ENCODE measurements at places on chromosomes 2 and 18. TPM values are rescaled to one million over a fixed set of nuclear protein-coding genes. Genes with fewer than 3 reads are reported as not detected.
A peak's percentile ranks its signal among the peaks of the same experiment; 100 is the strongest.

CACNB4 gene
- total RNA-seq, result 0.25 TPM

GPAT2 gene
- 1.5 TPM for total RNA-seq

MGAT4A gene
- total RNA-seq, result 3.6 TPM

CFAP221 gene
- total RNA-seq, result 11.0 TPM

MEP1B gene
- total RNA-seq, result 0.04 TPM

DRC1 gene
- not detected for total RNA-seq

- H3K4me3 ChIP-seq, result no peak overlapping the region
- H3K27me3 ChIP-seq, result no peaks in the 10 kb centered on the region
- DNase-seq, result no peak
These were observed 12.1 kb upstream of the KLHL30 start for GRCh38 chr2:238126338-238126737.

- DNase-seq, result no peak
- H3K4me3 ChIP-seq, result no peak overlapping the region
- H3K27me3 ChIP-seq, result no peaks in the 10 kb centered on the region
- no peaks in the 10 kb centered on the region for H3K36me3 ChIP-seq
These were observed 189.6 kb upstream of the RMP24 start for GRCh38 chr18:35782926-35783325.

- no peaks in the 10 kb centered on the region for H3K27me3 ChIP-seq
- peaks cover 24% of the 10 kb centered on the region for H3K4me1 ChIP-seq
- H3K4me3 ChIP-seq, result peak overlapping the region; percentile 17
These were observed 59.3 kb downstream of the EMILIN2 start for GRCh38 chr18:2905854-2906703.

DNA sequence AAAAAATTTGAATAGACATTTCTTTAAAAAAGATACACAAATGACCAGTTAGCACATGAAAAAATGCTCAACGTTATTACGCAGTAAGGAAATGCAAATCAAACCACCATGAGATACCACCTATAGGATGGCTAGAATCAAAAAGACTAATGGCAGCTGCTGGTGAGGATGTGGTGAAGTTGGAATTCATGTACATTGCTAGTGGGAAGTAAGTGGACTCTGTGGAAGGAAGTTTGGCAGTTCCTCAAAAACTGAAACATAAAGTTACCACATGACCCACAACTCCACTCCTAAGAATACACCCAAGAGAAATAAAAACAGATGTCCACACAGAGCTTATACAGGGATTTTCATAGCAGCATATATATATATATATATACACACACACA is 51.2 kb downstream of the MBP start:
- H3K4me1 ChIP-seq, result no peaks in the 10 kb centered on the region
- DNase-seq, result peak; percentile 90
- H3K4me3 ChIP-seq, result no peak overlapping the region
- no peak overlapping the region for H3K27ac ChIP-seq

GRCh38 chr2:167832868-167833287 is 414.5 kb downstream of the STK39 start:
- no peak for DNase-seq
- no peak overlapping the region for H3K27ac ChIP-seq

DNA sequence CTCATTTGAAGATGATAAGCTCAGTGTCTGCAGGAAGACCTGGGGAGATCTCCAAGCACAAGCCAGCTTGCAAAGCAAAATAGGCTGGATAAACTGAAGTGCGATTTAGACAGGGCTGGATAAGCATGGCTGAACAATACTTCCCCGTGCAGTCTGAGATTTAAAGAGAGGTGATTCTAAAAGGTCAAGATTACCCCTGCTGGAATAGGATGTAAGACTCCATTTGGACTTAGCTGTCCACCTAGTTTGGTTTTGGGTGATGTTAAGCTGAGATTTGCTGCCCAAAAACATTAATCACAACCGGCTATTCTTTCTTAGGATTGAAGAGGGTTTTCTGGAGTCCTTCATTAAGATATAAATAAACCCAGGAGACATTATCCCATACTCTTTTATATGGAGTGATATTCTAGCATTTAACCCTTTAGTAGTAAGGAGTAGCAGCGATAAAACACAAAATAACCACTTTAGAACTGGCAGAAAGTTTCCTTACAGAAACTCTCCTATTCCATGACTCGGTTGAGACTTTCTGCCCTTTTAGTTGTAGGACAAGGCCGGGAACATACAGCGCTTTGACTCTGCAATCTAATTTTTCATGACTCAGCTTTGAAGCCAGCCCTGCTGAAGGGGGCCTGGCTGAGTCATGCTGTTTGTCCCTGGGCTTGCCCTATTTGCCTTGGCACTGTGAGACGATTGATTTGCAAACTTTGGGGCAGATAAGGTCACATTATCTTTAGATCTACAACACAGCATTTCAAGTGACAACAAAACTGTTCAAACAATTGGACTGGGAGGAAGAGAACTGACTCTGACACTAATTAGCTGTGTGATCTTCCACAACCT is 238.2 kb downstream of the GCA start:
- no peaks in the 10 kb centered on the region for H3K36me3 ChIP-seq
- no peaks in the 10 kb centered on the region for H3K27me3 ChIP-seq
- peaks cover 25% of the 10 kb centered on the region for H3K4me1 ChIP-seq
- DNase-seq, result no peak
- no peak overlapping the region for H3K4me3 ChIP-seq
- H3K27ac ChIP-seq, result peak overlapping the region; percentile 49

GRCh38 chr18:34718610-34719009 is 8.5 kb downstream of the DTNA start:
- no peaks in the 10 kb centered on the region for H3K27me3 ChIP-seq
- H3K4me1 ChIP-seq, result no peaks in the 10 kb centered on the region
- H3K36me3 ChIP-seq, result no peaks in the 10 kb centered on the region
- no peak for DNase-seq
- H3K27ac ChIP-seq, result no peak overlapping the region
- no peak overlapping the region for H3K4me3 ChIP-seq

GRCh38 chr2:54704688-54705605 is 18.5 kb upstream of the EML6 start:
- H3K27ac ChIP-seq, result no peak overlapping the region
- H3K36me3 ChIP-seq, result no peaks in the 10 kb centered on the region
- H3K4me1 ChIP-seq, result no peaks in the 10 kb centered on the region
- no peaks in the 10 kb centered on the region for H3K27me3 ChIP-seq
- DNase-seq, result peak; percentile 62
- H3K4me3 ChIP-seq, result no peak overlapping the region

- H3K27ac ChIP-seq, result no peak overlapping the region
- H3K4me1 ChIP-seq, result peaks cover 45% of the 10 kb centered on the region
- H3K36me3 ChIP-seq, result no peaks in the 10 kb centered on the region
- no peaks in the 10 kb centered on the region for H3K27me3 ChIP-seq
- no peak for DNase-seq
These were observed 252.0 kb downstream of the DYSF start for GRCh38 chr2:71705171-71705960.

DNA sequence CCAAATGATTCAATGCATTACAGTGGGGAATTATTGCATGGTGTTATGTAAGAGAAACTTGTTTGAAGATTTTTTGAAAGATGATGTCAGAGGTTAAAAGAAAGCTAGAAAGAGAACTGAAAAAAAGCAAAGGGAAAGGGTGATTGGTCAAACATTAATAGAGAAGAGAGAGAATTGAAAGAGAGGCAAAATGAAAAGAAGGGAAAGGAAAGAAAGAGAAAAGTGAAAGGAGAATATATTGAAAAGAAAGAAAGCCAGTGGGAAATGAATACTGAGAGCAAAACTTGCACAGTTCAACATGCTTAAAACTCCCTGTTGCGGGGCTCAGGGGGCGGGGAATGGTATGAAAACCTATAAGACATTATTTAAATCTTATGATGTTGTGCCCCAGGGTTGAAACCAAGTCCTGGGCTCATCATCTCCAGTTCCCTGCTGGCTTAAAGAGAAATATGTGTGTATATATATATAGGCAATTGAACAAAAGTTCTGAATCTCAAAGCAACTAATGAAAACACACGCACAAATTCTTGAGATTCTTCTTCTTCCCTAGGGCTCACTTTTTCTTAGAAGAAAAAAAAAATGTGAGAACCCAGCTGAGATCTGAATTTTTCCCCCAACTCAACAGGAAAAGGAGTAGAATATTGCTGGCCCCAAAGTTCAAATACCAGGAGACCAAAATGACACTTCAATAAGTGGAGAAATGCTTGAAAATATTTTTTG is 2045.9 kb upstream of the CELF4 start:
- peak; percentile 30 for DNase-seq
- no peaks in the 10 kb centered on the region for H3K27me3 ChIP-seq
- no peaks in the 10 kb centered on the region for H3K36me3 ChIP-seq
- no peak overlapping the region for H3K27ac ChIP-seq

- peak; percentile 70 for DNase-seq
- H3K4me3 ChIP-seq, result no peak overlapping the region
- no peak overlapping the region for H3K27ac ChIP-seq
- no peaks in the 10 kb centered on the region for H3K27me3 ChIP-seq
These were observed 74.7 kb upstream of the ETAA1 start for GRCh38 chr2:67322353-67323001.

GRCh38 chr18:9708057-9708433 is at the start of gene RAB31:
RAB31 (plus strand) TSS chr18:9708301; CDS start chr18:9708406, 105 bp downstream.
- DNase-seq, result peak; percentile 93
- peak within 1 kb of the TSS; percentile 92 for H3K4me3 ChIP-seq
- H3K4me1 ChIP-seq, result no peaks in the 10 kb centered on the region
- H3K36me3 ChIP-seq, result no peaks in the 10 kb centered on the region

DNA sequence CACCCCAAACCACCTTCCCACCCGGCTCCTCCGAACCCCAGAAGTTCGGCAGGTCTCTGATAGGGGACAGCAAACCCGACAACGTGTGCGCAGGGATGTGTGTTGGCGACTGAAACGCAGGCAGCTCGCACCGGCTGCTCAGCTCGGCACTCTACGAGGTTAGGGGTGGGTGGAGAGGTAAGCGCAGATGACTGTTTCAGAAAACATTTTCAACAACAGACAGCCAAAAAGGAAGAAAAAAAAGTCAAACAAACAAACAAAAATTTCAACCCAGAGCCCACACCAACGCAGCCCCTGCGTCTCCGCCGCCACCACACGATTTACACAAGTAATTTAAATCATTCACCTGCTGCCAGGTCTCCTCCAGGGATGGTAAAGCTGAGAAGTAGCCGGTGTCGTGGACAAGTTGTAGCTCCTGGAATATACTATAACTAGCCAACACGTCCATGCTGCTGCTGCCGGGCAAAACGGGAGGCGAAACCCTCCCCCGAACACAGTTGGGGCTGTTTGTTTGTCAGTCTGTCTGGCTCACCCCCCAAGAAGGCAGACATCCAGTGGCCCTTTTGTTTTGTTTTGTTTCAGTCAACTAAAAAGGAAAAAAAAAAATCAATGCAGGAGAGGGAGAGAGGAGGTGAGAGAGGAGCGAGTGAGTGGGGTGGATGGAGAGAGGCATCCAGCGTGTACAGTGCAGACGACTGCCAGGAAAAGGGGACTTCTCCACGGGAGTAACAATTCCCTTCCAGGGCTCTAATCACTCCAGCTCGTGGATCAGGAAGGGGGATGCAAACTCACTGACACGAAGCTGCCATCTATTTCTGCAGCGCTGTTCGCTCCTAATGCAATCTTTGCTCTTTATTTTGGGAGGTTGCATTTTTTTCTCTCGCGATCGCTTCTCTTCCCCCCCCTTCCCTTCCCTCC is at the start of gene KLF7:
KLF7 (minus strand) TSS at position 828 of the 918 bp plus-strand sequence; CDS start at position 448, 380 bp downstream.
- peak within 1 kb of the TSS; percentile 85 for H3K4me3 ChIP-seq
- H3K4me1 ChIP-seq, result peaks cover 15% of the 10 kb centered on the region
- no peaks in the 10 kb centered on the region for H3K27me3 ChIP-seq
- peak within 1 kb of the TSS; percentile 100 for H3K27ac ChIP-seq
- peak; percentile 57 for DNase-seq
